ENCODE measurements at places on chromosomes 3 and 15.
A peak's percentile ranks its signal among the peaks of the same experiment; 100 is the strongest.

DNA sequence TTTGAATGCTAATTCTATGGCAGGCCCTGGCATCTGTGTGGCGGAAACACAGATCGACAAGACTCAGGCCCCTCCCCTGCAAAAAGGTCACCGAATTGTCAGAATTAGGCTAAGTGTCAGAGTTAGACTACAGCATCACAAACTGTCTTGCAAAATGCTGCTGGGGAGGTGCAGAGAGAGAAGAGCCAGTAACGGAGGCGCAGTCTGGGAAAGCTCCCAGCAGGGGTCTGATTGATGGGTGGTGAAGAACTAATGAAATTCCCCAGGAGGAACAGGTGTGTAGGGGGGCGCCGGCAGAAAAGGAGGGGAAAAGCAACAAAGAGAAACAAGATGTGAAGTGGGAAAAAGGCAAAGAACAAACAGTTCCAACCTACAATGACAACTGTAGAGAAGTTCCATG, 72.7 kb upstream of the TAMM41 start:
- DNase-seq = peak; percentile 27

DNA sequence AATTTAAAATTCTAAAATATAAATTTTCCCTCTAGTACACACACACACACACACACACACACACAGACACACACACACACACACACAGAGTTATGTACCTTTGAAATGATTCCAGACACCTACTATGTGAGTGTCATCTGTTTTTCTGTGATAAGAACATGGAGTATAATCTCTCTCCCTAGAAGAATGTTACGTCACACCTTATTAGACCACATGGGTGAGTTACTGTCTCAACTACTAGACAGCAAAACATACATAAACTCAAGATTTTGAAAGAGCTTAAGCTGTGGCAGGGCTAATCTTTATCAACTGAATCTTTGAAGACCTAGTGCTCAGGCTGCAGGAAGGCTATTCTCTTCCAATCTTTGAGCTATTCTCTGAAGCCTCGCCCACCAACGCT, 385.9 kb upstream of the BCHE start:
- DNase-seq = no peak

DNA sequence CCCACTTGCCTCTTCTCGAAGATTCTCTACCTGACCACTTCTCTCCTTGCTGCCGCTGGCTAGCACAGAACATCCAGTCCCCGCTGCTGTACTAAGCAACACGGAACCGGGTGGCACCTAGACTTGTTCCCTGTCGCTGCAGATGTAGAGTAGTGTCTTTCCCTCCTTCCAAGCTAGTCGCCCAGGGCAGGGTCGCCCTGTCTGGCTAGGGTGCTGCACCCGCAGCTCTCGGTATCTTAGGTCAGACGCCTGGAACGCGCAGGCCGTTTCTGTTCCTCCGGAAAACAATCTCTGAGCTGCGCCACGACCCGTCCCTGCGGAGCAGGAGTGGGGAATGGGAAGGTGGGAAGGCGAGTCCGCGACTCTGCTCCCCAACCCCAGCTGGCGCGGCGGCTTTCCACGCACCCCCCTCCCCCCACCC, 758 bp upstream of the SNX33 start:
- DNase-seq = peak; percentile 24

DNA sequence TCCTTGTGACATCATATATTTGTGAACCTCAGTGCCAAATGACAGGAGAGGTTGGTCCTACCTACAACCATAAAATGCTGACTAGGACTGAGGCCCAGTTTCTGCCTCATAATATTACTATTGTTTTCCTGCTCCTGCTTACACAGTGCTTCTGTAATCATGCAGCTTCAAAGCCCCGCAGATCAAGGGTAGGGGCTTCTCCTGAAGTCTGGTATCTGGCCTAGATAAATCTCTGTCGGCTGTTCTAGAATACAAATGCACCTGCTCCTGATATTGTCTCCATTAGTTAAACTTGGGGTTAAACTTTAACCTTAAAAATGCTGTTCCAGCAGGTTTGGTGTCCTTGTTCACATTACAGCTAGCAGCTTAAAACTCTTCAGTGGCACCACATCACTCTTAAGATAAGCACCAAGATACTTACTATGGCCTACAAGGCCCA, 552.4 kb downstream of the TUSC7 start:
- no peak for DNase-seq

GRCh38 chr3:160477750-160478149, 28.2 kb upstream of the TRIM59 start:
- DNase-seq = no peak

DNA sequence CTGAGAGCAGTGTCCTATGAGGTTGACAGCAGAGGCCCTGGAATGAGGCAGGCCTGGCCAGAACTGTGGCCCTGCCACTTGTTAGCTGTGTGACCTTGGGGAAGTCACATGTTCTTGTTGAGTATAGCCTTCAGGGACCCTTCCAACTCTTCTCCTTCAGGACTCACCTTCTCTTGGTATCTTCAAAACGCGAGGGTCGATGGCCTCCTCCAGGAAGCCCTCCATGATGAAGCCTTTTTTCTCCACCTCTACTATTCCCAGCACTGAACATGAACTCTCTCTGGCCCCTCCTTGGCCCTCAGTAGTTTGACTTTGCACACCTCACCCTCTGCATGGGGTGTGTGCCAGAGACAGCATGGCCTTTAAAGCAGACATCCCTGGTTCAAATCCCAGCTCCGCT, 195.1 kb upstream of the LINGO1 start:
- no peak for DNase-seq

DNA sequence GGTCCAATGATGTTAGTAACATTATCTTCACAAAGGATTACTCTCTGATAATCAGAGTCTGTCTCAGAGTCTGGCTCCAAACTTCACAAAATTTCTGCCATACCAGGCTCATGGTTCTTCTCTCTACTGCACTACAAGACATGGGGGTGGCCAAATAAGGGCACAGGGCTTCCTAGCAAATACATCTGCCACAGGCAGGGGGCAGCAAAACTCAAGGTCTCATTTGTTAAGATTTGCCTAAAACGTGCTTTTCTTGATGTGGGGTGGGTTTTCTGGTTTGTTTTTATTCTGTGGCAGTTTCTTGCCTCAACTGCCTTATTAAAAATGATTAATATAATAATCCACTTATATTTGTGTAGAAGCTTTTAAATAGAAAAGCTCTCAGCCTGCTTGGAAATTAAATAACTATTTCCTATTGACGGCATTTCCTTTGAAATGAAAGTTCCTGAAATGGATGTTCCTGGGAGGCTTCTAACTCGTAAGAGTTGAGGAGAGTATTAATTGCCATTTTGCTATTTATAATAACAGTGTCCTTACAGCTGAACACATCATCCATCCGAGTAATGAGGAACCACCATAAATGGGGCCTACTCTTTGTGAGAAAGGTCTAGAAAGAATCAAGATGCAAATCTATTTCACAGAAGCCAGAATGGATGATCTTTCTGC, 53.8 kb downstream of the SST start:
- peak; percentile 76 for DNase-seq

GRCh38 chr3:187519428-187519890, 150.7 kb downstream of the SST start:
- DNase-seq = no peak

DNA sequence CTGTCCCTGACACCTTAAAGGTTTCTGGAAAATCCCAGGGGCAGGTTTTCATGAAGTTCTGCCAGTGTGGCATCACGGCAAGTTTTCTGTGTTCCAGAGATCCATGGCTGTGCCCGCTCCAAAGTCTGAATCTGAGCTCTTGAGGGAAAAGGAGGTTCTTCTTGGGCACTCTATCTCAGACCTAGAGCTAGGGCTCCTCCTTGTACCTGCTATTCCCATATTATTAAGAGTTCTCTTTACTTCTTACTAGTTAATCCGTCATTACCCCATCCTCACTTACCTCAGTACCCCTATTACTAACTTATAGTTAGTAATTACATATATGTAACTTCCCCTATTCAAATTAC, 5.9 kb upstream of the TRA2B start:
- DNase-seq = no peak

DNA sequence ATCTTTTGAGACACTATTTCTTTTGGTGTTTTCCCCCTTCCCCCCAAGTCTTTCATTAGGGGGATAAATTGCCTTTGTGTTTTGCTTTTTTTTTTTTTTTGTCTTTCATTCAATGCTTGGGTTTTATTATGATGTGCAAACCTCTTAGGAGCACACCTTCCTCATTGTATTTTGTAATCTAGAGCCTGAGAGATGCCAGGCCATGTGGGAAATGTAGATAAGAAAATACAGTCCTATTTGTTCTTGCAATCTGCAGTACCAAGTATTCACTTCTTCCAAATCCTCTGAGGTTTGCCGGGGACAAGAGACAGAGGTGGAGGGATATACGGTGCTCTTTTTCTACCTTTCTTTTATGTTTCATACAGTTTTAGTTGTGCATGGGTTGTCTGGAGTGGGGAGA, 66.7 kb downstream of the LARS2 start:
- DNase-seq = no peak

GRCh38 chr3:36244728-36245127, 135.6 kb upstream of the STAC start:
- no peak for DNase-seq
